Heart right ventricle (tissue), 16 donors: ENCODE measurements at places on chromosomes 7 and 10. TPM values are rescaled to one million over a fixed set of nuclear protein-coding genes. Genes with fewer than 3 reads are reported as not detected.

ANKRD30A gene
- not detected for total RNA-seq

CALHM3 gene
- total RNA-seq = not detected

FAM13C gene
- total RNA-seq = 5.3 TPM

HPSE2 gene
- not detected for total RNA-seq

FAM221A gene
- 4.1 TPM for total RNA-seq

PHKG1 gene
- 18.2 TPM for total RNA-seq

INSYN2A gene
- 0.09 TPM for total RNA-seq

FAM20C gene
- 26.6 TPM for total RNA-seq

CRTAC1 gene
- total RNA-seq = 0.61 TPM

GTF2IRD1 gene
- 20.3 TPM for total RNA-seq

CTBP2 gene
- total RNA-seq = 27.5 TPM

SMKR1 gene
- total RNA-seq = not detected

FOXP2 gene
- 2.8 TPM for total RNA-seq

MSMB gene
- total RNA-seq = not detected

PARD3 gene
- total RNA-seq = 34.3 TPM

SEMA3C gene
- total RNA-seq = 47.0 TPM

UNCX gene
- total RNA-seq = not detected

SAMD9 gene
- 3.6 TPM for total RNA-seq

SPDYE6 gene
- not detected for total RNA-seq

CALML3 gene
- not detected for total RNA-seq

TACC2 gene
- total RNA-seq = 451 TPM

CFAP43 gene
- total RNA-seq = 0.15 TPM

HMX2 gene
- not detected for total RNA-seq

TMEM236 gene
- total RNA-seq = 2.5 TPM

FASTK gene
- total RNA-seq = 77.0 TPM

EIF5AL1 gene
- 0.18 TPM for total RNA-seq

COL1A2 gene
- total RNA-seq = 82.2 TPM

NEURL1 gene
- total RNA-seq = 1.0 TPM

FFAR4 gene
- total RNA-seq = not detected

SLC18A3 gene
- not detected for total RNA-seq

CPN1 gene
- total RNA-seq = not detected

CLEC5A gene
- total RNA-seq = 0.40 TPM

OR2A12 gene
- total RNA-seq = not detected

BHLHA15 gene
- total RNA-seq = not detected

GATA3 gene
- total RNA-seq = 1.6 TPM

ATOH7 gene
- total RNA-seq = not detected

AKR1C4 gene
- total RNA-seq = not detected

ZCCHC24 gene
- total RNA-seq = 38.3 TPM

MBLAC1 gene
- 2.1 TPM for total RNA-seq

ATG9B gene
- total RNA-seq = not detected

GPR37 gene
- total RNA-seq = not detected

OR13A1 gene
- total RNA-seq = not detected

NEUROG3 gene
- not detected for total RNA-seq

KAT6B gene
- 41.9 TPM for total RNA-seq

SPDYE5 gene
- total RNA-seq = not detected

UPP1 gene
- total RNA-seq = 14.4 TPM

IPMK gene
- 1.8 TPM for total RNA-seq

CHST3 gene
- 14.5 TPM for total RNA-seq

ANKRD22 gene
- 4.9 TPM for total RNA-seq
